ENCODE measurements at places on chromosomes 7 and 10.

GRCh38 chr10:47451273-47451997, 32.5 kb downstream of the ANXA8 start:
- no peak for DNase-seq

DNA sequence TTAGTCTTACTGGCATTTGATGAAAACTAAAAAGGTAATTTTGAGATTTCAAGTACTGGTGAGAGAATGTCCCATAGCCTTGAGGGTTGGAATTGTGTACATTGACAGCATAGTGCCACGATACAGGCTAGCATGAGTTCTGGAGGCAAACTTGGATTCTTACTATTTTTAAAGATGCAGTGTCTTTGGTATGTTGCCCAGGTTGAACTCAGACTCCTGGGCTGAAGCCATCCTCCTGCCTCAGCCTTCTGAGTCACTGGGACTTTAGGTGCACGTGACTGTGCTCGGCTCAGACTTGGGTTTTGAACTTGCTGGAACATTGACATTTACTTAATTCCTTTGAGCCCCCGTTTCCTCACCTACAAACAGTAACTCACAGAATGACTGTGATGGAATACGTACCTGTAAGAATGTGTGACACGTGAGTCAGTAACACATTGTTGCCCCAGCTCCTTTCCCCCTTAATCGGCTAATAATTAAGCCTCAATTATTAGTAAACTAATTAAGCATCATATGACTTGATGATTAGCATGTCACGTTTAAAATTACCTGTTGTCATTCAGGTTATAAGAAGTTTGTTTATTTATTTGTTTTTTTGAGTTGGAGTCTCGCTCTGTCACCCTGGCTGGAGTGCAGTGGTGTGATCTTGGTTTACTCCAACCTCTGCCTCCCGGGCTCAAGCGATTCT, 10.6 kb downstream of the DNAJB6 start:
- no peak for DNase-seq

DNA sequence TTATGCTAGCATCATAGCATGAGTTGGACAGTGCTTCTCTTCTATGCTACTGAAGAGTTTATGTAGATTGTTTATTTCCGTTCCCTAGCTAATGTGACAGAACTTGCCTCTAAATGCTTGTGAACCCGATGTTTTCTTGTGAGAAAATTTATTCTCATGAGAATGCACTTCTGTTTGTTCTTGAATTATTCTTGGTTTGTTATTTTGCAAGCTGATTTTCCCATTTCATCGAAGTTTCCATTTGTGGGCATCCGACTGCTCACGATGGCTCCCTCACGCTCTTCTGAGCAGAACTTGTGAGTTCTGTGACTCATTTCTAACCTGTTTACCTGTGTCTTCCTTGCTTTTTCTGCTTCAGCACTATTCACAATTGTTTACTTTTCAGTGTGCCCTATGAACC, 59.9 kb downstream of the WDFY4 start:
- no peak for DNase-seq

- no peak for DNase-seq
These were observed 42.2 kb upstream of the MAGI2 start for GRCh38 chr7:79495544-79496272.

GRCh38 chr7:20556091-20556490, 59.4 kb upstream of the ABCB5 start:
- no peak for DNase-seq

DNA sequence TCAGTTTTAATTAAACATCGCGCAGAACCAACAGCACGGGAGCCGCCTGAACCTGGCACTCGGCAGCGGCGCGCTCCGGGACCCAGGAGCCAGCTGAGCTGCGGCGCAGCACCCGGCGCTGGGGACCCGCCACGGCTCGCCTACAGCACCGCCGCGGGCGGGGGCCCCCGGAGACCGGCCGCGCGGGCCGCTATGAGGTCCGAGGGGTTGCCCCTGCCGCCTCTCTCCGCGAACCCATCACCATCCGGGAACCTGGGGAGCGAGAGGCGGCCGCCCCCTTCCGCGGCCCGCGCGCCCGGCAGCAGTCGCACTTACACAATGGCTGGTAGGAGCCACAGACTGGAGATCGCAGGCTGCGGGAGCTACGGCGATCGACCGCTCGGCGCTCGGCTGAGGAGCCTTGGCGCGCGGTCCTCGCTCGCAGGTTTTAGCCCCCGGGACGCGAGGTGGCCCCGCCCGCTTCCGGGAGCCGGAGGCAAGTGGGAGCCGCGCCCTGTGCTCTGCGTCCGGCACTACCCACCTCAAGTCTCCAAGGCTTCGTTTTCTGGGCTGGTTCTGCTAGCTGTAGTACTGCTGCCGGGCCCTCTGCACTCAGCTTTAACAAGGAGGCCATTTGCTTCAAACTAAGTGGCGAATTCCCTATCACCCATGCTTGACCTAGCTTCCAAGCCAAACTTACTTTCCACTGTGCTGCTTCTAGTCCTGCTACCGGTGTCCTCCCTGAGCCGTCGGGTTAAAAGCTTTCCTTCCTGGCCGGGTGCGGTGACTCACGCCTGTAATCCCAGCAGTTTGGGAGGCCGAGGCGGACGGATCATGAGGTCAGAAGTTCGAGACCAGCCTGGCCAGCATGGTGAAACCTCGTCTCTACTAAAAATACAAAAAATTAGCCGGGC, at the start of gene TPK1:
TSS of gene TPK1 (minus strand) at position 402 of the 893 bp plus-strand sequence. CDS start 451 bp downstream, outside the sequence.
- peak; percentile 80 for DNase-seq

DNA sequence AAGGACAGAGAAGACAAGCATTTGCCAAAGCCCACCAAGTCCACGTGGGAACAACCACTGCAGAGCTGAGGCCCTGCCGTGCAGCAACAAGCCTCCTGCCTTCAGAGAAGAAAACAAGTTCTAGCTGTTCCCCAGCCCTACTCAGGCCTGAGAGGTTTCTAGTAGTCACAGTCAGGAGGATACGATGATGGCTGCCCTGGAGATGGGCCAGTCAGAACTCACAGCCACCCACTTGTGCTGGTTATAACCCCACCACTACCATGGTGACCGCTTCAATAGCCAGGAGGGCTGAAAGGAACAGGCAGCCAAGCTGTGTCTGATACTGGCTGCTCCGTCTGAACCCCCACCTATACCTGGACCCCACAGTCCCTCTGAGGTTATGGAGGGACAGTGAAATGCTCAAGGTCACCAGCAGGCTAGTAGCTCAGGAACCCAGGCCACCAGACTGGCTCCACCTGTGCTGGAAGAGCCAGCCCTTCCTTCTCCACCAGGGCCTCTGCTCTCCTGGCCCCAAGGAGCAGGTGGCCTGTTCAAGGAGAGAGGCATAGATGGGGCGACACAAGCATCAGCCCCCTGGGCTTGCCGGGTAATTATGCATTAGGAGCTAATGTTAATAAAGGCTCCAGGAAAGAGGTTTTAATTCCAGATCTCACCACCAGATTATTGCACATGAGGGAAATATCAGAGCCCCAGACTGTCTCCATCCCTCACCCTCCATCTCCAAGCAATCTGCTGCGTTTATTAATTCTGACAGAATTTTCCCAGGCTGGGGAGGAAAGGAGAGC, 125.8 kb upstream of the PCBD1 start:
- DNase-seq, result no peak

GRCh38 chr10:62687230-62687748, 117.2 kb upstream of the ADO start:
- no peak for DNase-seq

- DNase-seq, result no peak
These were observed 38.0 kb upstream of the ZNRF2 start for GRCh38 chr7:30246392-30246791.

DNA sequence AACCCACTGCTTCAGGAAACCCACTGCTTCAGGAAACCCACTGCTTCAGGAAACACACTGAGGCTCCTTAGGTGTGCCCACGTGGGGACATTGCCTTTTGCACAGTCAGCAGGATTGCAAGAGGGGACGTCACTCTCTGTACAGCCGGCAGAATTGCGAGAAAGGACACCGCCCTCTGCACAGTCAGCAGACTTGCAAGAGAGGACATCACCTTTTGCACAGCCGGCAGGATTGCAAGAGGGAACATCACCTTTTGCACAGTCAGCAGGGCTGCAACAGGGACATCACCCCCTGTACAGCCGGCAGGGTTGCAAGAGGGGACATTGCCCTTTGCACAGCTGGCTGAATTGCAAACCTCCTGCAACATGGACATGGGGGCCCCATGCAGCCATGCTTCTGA, 407.6 kb downstream of the GLRX3 start:
- no peak for DNase-seq

GRCh38 chr7:76220185-76221057, 18.7 kb downstream of the SRRM3 start:
- no peak for DNase-seq

- no peak for DNase-seq
These were observed 60.0 kb downstream of the DGKB start for GRCh38 chr7:14842523-14842922.

DNA sequence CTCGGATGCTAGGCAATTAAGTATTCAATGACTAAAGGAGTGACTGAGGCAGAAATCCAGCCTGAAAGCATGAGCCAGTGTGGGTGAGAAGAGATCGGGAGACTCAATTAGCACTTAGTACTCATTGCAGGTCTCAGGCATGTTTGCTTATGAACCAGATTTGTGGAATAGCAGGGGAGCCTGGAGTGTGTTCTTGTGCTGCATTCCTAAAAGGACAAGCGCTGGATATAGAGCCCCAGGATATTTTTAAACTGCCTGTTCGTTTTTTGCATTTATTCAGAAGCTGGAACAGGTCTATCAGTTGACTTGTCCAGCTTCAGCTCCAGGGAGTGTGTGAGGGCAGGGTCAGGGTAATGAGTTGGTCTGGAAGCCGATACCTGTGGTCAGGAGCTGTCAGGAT, 120.3 kb downstream of the BMPER start:
- no peak for DNase-seq

- DNase-seq, result no peak
These were observed 29.3 kb upstream of the ETV1 start for GRCh38 chr7:14018751-14019150.

- no peak for DNase-seq
These were observed 7.9 kb upstream of the FAM170B start for GRCh38 chr10:49141541-49142332.

GRCh38 chr10:112793202-112793921, 156.7 kb upstream of the TCF7L2 start:
- no peak for DNase-seq

- no peak for DNase-seq
These were observed 128.4 kb downstream of the BICC1 start for GRCh38 chr10:58641095-58641531.

- no peak for DNase-seq
These were observed 69.4 kb downstream of the GRB10 start for GRCh38 chr7:50713123-50713965.

GRCh38 chr7:16135658-16136057, 285.7 kb downstream of the CRPPA start:
- DNase-seq, result no peak

GRCh38 chr7:96300502-96300901, 21.4 kb downstream of the SLC25A13 start:
- DNase-seq, result no peak

DNA sequence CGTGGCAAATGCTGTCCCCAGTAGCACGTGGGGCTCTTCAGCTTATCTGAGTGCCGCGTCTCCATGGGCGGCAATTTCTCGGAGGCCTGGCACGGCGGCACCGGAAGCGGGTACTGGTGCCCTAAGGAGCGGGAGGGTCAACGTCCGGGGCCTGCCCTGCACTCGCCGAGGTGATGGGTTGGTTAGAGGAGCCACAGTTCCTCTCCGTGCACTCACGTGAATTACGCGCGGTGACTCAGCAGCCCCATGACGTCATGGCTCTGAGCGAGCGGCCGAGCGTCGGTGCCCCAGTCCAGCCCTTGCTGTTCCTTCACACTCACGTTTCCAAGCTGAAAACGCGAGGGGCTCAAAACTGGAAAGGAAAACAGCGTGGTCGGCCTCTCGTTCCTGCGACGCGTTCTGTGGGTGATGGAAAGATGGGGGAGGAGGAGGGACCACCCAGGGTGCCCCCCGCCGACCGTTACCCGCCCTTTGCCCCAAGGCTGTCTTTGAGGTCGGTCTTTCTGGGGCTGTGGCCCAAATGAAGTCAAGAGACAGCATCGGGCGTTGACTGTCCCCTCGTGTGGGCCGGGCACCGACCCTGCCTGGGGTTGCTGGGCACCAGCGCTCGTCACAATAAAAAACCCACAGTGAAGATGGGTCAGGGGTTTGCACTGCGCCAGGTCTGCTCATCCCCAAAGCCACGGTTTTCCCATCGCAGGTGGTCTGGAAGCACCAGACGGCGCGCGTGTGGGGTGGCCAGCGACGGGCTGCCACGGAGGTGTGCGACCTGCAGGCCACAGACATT, 70.4 kb upstream of the CFAP46 start:
- DNase-seq, result no peak

GRCh38 chr7:131511774-131512535, 44.5 kb downstream of the PODXL start:
- DNase-seq, result no peak

- DNase-seq, result no peak
These were observed 37.0 kb upstream of the RET start for GRCh38 chr10:43039624-43040481.

DNA sequence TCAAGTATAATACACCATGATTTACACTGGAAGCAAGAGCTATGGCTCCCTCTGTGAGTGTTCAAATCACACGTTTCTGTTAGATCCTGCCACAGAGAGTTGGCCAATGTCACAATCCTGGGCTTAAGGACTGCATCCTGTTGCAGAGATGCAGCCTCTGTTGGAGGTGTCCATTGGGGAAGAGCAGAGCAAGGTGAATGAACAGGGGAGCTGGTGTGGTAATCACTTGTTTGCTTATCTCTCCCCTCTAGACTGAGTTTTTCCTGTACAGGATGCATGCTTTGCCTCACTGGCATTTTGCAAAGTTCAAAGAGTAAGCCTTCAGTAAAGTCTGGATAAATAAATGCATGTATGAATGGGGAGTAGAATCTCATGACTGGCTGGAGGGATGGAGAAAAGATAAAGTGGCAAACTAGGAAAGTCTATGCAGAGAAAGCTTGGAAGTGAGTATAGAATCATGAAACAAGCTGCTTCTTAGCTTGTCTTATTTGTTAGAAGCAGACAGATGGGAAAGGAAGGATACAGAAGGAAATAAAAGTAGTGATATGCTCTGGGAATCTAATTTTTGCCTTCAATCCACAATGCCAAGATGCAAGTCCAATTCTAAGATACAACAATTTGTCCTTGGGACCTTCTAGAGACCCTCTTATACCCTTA, 605.9 kb downstream of the KCNMA1 start:
- no peak for DNase-seq

GRCh38 chr7:114365791-114366190, 48.8 kb upstream of the FOXP2 start:
- no peak for DNase-seq

DNA sequence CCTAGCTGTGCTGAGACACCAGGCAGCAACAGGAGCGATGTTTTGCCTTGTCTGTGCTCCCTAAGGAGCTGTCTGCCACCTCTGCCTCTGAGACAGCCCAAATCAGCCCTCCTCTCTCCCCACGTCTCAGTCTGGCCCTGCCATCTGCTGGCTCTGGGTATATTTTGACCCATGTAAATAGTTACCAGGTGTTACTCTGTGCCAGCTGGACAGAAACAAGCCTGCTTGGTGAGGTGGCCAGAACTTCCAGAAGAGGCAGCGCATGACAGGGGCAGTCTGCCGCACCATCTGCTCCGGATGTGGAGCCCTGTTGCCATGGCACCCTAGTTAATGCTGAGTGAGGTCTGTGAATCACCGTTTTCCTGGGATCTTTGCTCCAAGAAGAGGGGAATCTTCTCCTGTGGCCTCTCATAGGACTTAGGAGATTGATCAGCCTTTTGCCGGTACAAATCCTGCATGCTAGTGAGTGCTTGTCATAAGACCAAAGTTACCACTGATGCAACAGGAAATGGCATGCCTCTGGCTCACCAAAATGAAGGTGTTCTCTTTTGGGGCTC, 31.8 kb downstream of the GSTO2 start:
- DNase-seq, result no peak

GRCh38 chr10:13448216-13448615, 80.6 kb downstream of the BEND7 start:
- no peak for DNase-seq

Measured in activated CD8-positive, alpha-beta memory T cell treated with anti-CD3 and anti-CD28 coated beads for 48 hours (primary cell).